ENCODE measurements at places on chromosomes 2 and 18. TPM values are rescaled to one million over a fixed set of nuclear protein-coding genes. Genes with fewer than 3 reads are reported as not detected.

Gene DSG4
- total RNA-seq = not detected

Gene VAMP5
- total RNA-seq = 41.7 TPM

GRCh38 chr2:216557820-216558219 lies 59.2 kb downstream of the RPL37A start:
- H3K27me3 ChIP-seq = no peaks in the 10 kb centered on the region
- DNase-seq = no peak
- H3K4me1 ChIP-seq = peaks cover 35% of the 10 kb centered on the region

GRCh38 chr2:20135631-20136050 lies 84.2 kb upstream of the LAPTM4A start:
- H3K4me3 ChIP-seq = no peak overlapping the region
- no peaks in the 10 kb centered on the region for H3K4me1 ChIP-seq
- no peaks in the 10 kb centered on the region for H3K36me3 ChIP-seq
- no peaks in the 10 kb centered on the region for H3K27me3 ChIP-seq

GRCh38 chr2:20071397-20072383 lies 20.3 kb upstream of the LAPTM4A start:
- peak overlapping the region; percentile 70 for H3K27ac ChIP-seq

GRCh38 chr2:214796911-214797310 lies 12.6 kb downstream of the BARD1 start:
- H3K27ac ChIP-seq = no peak overlapping the region
- DNase-seq = no peak
- no peaks in the 10 kb centered on the region for H3K27me3 ChIP-seq
- H3K36me3 ChIP-seq = peaks cover 24% of the 10 kb centered on the region

DNA sequence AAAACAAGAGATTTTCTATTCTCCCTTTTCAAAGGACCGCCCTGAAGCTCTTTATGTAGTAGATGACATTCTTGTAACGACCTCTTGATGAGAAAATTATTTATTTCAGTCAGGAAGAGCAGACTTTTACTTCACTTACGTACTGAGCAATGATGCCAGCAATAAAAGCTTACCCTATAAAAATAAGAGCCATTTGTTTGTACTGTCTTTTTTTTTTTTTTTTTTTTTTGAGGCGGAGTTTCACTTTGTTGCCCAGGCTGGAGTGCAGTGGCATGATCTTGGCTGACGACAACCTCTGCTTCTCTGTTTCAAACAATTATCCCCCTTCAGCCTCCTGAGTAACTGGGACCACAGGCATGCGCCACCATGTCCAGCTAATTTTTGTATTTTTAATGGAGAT lies 39.2 kb downstream of the CRIM1 start:
- no peaks in the 10 kb centered on the region for H3K36me3 ChIP-seq
- peaks cover 18% of the 10 kb centered on the region for H3K4me1 ChIP-seq
- H3K27me3 ChIP-seq = no peaks in the 10 kb centered on the region
- DNase-seq = no peak

DNA sequence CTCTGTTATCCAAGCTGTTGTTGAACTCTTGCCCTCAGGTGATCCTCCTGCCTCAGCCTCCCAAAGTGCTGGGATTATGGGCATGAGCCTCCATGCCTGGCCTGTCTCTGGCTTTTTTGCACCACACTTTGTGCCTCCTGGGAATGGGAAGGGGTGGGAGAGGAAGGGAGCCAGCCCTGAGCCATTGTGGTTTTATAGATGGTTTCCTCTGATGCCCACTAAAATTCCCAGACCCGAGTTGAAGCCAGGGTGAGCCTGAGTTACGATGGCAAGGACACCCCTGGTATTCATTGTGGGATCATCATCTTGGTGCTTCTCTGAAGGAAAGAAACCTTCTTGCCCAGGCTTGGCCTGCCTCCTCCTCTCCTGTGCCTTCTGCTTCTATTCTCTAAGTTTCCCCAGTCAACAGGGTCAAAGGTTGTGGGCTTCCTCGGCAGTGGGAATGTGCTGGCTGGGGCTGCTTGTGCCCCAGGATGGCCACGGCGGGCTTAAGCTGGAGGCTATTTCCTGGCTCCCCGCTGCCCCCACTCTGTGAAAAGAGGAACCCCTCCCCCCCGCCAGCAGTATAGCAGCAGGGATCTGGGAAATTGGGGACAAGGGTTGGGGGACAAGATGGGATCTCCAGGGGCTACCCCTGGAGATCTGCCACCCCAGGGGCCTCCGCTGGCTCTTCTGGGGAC lies 106.2 kb downstream of the STPG4 start:
- peaks cover 4% of the 10 kb centered on the region for H3K4me1 ChIP-seq
- peak overlapping the region; percentile 57 for H3K27ac ChIP-seq
- peaks cover 66% of the 10 kb centered on the region for H3K36me3 ChIP-seq
- DNase-seq = peak; percentile 19
- H3K4me3 ChIP-seq = no peak overlapping the region
- no peaks in the 10 kb centered on the region for H3K27me3 ChIP-seq

Measured in heart right ventricle (tissue), 16 donors.